ENCODE measurements at places on chromosomes 16 and 17.

GRCh38 chr16:84423416-84423837, 55.1 kb downstream of the ATP2C2 start:
- H3K27me3 ChIP-seq: no peaks in the 10 kb centered on the region
- DNase-seq: peak; percentile 57
- H3K36me3 ChIP-seq: no peaks in the 10 kb centered on the region
- H3K4me1 ChIP-seq: no peaks in the 10 kb centered on the region
- H3K27ac ChIP-seq: no peak overlapping the region
- no peak overlapping the region for H3K4me3 ChIP-seq

DNA sequence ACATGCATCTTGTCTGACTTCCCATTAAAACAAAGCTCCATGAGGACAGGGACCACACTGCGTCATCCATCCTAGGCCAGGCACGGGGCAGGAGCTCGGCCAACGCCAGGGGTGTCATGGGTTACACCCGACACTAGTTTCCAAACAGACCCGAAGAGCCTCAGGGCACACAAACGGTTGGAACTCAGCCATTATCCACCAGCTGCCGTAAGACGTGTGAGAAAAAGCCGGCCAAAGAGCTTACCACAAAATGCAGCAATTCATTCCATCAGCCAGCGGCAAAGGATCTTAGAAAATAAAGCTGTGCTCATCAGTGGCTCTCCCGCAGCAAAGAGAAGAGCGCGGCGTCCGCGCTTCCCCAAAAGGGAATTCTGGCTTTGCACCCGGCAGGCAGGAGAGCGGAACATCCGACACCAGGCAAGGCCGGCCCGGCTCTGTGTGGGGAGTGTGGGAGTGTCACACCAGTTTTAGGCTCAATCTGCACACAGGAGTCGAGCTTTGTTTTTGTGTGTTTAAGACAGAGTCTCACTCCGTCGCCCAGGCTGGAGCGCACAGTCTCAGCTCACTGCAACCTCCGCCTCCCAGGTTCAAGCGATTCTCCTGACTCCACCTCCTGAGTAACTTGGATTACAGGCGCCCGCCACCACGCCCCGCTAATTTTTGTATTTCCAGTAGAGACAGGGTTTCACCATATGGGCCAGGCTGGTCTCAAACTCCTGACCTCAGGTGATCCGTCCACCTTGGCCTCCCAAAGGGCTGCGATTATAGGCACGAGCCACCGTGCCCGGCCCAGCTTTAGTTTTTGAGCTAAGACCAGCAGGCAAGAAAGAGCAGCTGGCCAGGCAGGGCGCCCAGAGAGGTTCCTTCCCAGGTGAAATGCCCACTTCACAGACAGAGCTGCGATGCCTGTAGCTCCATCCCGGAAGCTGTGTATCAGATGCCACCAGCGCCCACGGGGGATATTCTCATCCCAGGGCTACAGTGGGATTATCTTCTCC, 1.5 kb downstream of the SLC38A8 start:
- no peaks in the 10 kb centered on the region for H3K27me3 ChIP-seq
- no peak overlapping the region for H3K4me3 ChIP-seq
- H3K4me1 ChIP-seq: peaks cover 2% of the 10 kb centered on the region
- no peak overlapping the region for H3K27ac ChIP-seq
- DNase-seq: no peak
- H3K36me3 ChIP-seq: no peaks in the 10 kb centered on the region

DNA sequence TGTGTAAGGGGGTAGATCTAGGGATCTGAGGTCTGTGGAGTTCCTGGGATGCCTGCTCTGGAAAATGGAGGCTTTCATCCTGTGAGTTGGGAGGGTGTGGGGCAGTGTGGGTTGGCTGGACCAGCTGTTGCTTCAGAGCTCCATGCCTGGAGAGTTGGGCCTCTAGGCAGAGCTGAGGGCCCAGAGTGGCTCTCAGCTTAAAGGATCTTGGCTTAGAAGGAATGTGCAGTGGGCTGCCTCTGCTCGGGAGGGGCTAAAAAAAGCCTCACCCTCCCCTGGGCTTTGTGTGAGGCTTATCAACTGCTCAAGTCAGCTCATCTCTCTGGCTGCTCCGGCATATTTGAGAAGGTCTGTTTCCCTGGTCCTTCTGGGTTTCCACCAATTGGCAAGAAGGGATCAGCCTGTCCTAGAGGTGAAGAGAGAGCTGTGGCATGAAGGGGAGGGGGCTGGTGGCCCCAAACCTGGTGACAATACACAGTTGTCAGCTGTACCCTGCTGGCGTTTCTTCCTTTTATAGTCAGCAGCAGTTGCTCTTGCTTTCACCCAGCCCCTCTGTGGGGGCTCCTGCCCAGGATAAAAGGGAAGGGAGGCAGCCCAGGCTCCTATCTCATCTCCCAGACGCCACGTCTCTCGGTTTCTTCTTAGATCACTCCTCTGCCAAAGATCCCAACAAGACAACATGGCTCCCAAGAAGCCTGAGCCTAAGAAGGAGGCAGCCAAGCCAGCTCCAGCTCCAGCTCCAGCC, at the start of gene MYL4:
Gene MYL4 (plus strand): TSS at position 605 of the 745 bp plus-strand sequence. CDS start 75 bp downstream, at position 680.
- H3K4me3 ChIP-seq: no peak within 1 kb of the TSS
- no peaks in the 10 kb centered on the region for H3K36me3 ChIP-seq
- peak; percentile 81 for DNase-seq
- no peak within 1 kb of the TSS for H3K27ac ChIP-seq
- peaks cover 2% of the 10 kb centered on the region for H3K4me1 ChIP-seq

- no peaks in the 10 kb centered on the region for H3K4me1 ChIP-seq
- H3K27me3 ChIP-seq: no peaks in the 10 kb centered on the region
- no peak overlapping the region for H3K27ac ChIP-seq
- no peak for DNase-seq
- peaks cover 3% of the 10 kb centered on the region for H3K36me3 ChIP-seq
- H3K4me3 ChIP-seq: no peak overlapping the region
Measured at GRCh38 chr17:68035131-68035522, 408 bp upstream of the KPNA2 start.

- no peak overlapping the region for H3K4me3 ChIP-seq
- no peak overlapping the region for H3K27ac ChIP-seq
- no peaks in the 10 kb centered on the region for H3K36me3 ChIP-seq
- no peaks in the 10 kb centered on the region for H3K4me1 ChIP-seq
Measured at GRCh38 chr17:80460429-80460834, 16.0 kb downstream of the NPTX1 start.

DNA sequence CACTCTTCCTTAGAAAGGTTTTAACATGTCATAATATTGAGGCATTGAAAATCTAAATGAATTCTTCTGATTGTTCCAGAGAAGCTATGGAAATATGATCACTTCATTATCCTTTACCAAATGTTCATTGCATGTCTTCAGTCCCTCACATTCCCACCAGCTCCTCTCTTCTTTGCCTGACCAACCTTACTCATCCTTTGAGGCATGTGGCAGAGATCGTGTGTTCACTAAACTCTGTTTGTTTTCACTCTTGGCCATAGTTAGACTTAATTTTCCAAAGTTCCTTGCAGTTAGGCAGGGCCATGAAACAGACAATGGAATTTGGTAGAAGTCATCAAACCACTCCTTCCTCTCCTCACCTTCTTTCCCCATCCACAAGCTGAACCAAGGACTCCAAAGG, 266.5 kb upstream of the HSBP1 start:
- no peak for DNase-seq
- H3K4me3 ChIP-seq: no peak overlapping the region
- H3K27ac ChIP-seq: no peak overlapping the region
- H3K36me3 ChIP-seq: no peaks in the 10 kb centered on the region
- H3K4me1 ChIP-seq: no peaks in the 10 kb centered on the region

DNA sequence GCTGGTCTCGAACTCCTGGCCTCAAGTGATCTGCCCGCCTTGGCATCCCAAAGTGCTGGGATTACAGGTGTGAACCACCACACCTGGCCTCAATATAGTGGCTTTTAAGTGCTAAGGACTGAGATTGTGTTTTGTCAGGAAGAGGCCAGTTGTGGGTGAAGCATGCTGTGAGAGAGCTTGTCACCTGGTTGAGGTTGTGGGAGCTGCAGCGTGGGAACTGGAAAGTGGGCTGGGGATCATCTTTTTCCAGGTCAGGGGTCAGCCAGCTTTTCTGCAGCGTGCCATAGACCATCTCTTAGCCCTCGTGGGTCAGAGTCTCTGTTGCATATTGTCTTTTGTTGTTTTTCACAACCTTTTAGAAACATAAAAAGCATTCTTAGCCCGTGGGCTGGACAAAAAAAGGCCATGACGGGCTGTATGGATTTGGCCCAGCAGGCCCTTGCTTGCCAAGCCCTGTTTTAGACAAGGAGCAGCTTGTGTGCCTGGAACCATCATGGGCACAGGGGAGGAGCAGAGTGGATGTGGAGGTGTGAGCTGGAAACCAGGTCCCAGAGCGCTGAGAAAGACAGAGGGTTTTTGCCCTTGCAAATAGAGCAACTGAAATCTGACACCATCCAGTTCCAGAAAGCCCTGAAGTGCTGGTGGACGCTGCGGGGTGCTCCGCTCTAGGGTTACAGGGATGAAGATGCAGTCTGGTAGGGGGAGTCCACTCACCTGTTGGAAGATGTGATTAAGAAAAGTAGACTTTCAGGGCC, 5.5 kb downstream of the BIRC5 start:
- H3K36me3 ChIP-seq: peaks cover 7% of the 10 kb centered on the region
- H3K4me1 ChIP-seq: no peaks in the 10 kb centered on the region
- H3K4me3 ChIP-seq: no peak overlapping the region
- peak; percentile 38 for DNase-seq

- no peaks in the 10 kb centered on the region for H3K36me3 ChIP-seq
- no peak overlapping the region for H3K4me3 ChIP-seq
- DNase-seq: peak; percentile 49
- H3K27me3 ChIP-seq: no peaks in the 10 kb centered on the region
- H3K4me1 ChIP-seq: no peaks in the 10 kb centered on the region
- no peak overlapping the region for H3K27ac ChIP-seq
Measured at GRCh38 chr16:88681084-88681680, 5.1 kb downstream of the SNAI3 start.

GRCh38 chr16:80687606-80688005, 116.8 kb downstream of the CDYL2 start:
- no peak overlapping the region for H3K4me3 ChIP-seq
- H3K4me1 ChIP-seq: no peaks in the 10 kb centered on the region
- no peaks in the 10 kb centered on the region for H3K36me3 ChIP-seq
- no peak overlapping the region for H3K27ac ChIP-seq
- DNase-seq: no peak
- H3K27me3 ChIP-seq: no peaks in the 10 kb centered on the region

DNA sequence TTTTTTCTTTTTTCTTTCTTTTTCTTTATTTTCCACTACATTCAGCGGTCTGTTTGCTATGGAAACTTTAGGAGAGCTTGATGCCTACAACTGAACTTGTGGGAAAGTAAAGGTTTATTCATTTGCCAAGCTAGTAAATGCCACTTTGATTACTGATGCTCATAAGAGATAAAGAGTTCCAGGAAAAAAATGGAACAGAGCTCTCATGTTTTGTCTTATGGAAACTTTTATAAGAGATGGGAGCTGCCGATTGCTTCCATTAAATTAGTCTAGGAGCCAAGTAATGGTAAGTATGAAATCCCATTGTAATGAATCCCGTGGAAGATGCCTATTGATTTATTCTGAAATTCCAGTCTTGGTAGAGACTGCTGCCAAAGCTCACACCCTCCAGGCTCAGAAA, 7.1 kb downstream of the ANKFN1 start:
- no peak for DNase-seq
- no peaks in the 10 kb centered on the region for H3K27me3 ChIP-seq
- H3K4me1 ChIP-seq: no peaks in the 10 kb centered on the region
- no peak overlapping the region for H3K27ac ChIP-seq

DNA sequence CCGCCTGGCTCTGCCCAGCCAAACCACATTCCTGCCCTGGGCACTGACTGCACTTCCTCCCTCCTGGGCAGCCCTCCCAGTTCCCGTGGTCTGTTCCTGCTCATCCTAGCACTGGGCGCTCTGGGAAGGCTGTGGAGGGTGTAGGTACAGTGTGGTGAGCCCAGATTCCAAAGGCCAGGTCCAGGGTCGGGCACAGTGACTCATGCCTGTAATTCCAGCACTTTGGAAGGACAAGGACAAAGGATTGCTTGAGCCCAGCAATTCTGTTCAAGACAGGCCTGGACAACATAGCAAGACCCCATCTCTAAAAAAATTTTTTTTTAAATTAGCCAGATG, 30.6 kb downstream of the C16orf74 start:
- no peaks in the 10 kb centered on the region for H3K36me3 ChIP-seq
- H3K27ac ChIP-seq: no peak overlapping the region
- DNase-seq: no peak

DNA sequence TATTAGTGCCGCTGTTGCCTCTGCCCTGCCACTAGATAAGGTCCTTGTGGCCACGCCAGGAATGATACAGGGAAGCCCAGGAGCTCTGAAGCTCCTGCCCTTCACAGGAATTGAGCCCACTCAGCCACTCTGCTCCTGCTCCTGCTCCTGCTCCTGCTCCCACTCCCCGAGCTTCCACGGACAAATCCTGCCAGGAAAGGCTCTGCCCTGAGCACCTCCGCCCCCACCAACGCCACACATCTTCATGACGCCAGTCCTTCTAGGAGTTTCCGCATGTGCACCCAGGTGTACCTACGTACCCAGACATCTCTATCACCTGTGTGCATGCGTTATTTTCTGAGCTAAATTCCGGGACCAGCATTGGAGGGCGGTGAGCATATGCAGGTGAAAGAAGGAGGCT, 369.1 kb downstream of the C16orf95 start:
- no peaks in the 10 kb centered on the region for H3K36me3 ChIP-seq
- H3K4me3 ChIP-seq: no peak overlapping the region
- peaks cover 4% of the 10 kb centered on the region for H3K4me1 ChIP-seq
- no peak for DNase-seq

All from mesendoderm (in vitro differentiated cells).